Fibroblast of lung (primary cell): ENCODE measurements at places on chromosomes 1 and 21. TPM values are rescaled to one million over a fixed set of nuclear protein-coding genes. Genes with fewer than 3 reads are reported as not detected.

RNU1-4 gene
- polyA plus RNA-seq = not detected in 2 replicates

COL9A2 gene
- polyA plus RNA-seq = 0.40 and 1.3 TPM in 2 replicates

CTBS gene
- polyA plus RNA-seq = 25.2 and 35.5 TPM in 2 replicates

SELL gene
- 0.02 and 0.06 TPM in 2 replicates for polyA plus RNA-seq

CD5L gene
- not detected in 2 replicates for polyA plus RNA-seq

GSTM1 gene
- 0.55 and 38.0 TPM in 2 replicates for polyA plus RNA-seq

ETNK2 gene
- 2.7 and 4.0 TPM in 2 replicates for polyA plus RNA-seq

MAN1C1 gene
- polyA plus RNA-seq = 10.4 and 51.4 TPM in 2 replicates

SPATA46 gene
- polyA plus RNA-seq = not detected in 2 replicates

PRKAB2 gene
- polyA plus RNA-seq = 11.3 and 23.8 TPM in 2 replicates

NECAP2 gene
- polyA plus RNA-seq = 91.6 and 97.0 TPM in 2 replicates

S100A7 gene
- polyA plus RNA-seq = not detected in 2 replicates

CFHR3 gene
- polyA plus RNA-seq = not detected in 2 replicates

MAP10 gene
- 0.98 and 1.2 TPM in 2 replicates for polyA plus RNA-seq

LENEP gene
- not detected in 2 replicates for polyA plus RNA-seq

TMEM82 gene
- not detected in 2 replicates for polyA plus RNA-seq
